Cortex of kidney (tissue), 1 donor: ENCODE measurements at places on chromosomes 6 and 20.

DNA sequence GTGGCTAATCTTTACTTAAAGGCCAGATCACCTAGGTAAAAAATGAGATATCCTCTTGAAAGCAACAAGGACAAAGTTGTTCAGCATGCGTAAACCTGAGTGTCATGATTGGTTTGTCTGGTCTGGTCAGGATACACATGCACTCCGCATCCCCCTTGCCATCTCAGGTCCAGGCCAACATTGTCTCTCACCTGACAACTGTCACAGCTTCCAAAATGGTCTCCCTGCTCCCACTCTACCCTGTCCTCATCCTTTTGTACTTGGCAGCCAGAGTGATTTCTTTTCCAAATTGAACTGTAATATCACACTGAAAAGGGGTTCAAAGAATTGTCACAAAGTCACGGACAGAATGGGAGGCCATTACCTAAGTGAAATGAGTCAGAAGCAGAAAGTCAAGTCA, 21.1 kb upstream of the APCDD1L start:
- no peak for DNase-seq

DNA sequence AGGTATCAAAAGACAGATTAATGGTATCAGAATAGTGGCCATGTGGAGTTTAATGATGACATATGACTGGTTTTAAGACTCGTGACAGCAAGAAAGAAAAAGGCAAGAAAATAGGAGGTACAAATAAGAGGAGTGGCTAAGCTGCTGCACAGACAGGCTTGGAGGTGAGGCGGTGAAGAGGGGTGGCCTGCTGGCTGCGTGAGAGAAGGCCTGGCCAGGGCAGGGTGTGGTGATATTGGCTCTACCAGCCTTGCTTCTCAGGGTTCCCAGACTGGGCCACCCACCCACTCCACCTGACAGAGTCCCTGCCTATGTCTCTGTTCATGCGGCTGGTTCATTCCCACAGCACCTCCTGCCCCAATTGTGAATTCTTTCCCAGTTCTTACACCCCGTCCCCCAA, 106.7 kb downstream of the FOXC1 start:
- DNase-seq = no peak

DNA sequence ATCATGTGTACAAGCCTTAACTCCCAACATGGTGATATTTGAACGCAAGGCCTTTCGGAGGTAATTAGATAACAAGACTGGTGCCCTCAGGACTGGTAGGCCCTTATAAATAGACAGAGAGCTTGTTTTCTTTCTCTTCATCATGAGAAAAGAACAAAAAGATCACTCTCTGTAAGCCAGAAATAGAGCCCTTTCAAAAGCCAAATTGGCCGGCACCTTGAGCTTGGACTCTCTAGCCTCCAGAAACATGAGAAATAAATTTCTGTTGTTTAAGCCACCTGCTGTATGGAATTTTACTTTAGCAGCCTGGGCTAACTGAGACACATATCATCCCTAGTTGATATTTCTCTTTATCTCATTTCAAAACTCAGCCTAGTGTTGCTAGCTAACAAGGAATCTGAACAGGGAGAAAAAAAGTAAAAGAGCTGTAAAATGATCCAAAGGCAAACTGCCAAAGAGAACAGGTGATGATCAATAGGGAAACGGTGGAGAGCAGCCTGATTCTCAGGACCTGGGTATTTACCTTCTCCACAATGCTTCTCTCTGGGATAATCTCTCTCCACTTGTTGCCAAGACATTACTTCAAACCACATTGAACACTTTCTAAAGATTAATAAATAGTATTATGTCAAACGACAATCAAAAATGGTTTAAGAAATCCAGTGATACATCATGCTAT, 6.1 kb downstream of the COL21A1 start:
- no peak for DNase-seq

DNA sequence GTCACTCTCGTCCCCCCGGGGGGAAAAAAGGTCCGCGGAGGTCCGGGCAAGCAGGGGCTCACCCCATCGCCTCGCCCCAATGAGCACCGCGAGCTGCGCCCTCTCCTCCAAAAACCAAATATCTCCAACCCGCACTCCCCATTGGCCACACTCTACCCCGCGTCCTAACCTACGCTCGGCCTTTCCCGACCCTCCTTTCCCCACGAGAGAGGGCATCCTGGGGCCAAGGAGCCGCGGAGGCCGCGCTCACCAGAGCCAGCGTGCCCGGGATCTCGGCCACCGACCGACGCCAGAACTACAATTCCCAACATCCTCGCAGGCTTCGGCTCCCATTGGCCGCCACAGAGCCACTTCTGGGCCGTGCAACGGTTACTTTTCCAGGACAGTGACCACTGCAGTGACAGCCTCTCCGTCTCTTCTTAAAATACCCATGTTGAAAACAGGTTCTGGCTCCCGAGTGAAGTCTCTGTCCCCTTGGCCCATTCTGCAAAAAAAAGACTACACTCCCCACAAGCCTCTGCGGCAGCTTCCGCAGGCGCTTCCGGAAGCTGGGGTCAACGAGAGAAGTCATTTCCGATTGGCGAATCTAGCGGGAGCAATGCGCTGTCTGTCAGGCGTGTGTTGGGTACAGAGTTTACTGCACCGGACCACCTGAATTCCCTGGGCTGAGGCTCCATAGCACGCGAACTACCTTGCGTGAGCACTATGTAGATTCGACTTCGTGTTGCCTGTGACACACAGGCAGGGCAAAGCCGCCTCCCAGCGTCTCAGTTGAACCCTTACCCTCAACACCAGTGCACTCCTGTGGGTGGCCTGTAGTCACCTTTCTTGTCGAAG, at the start of gene ZNF343:
Gene ZNF343 (minus strand): TSS at position 285 of the 837 bp plus-strand sequence. CDS start 15,020 bp downstream, outside the sequence.
- no peak for DNase-seq

DNA sequence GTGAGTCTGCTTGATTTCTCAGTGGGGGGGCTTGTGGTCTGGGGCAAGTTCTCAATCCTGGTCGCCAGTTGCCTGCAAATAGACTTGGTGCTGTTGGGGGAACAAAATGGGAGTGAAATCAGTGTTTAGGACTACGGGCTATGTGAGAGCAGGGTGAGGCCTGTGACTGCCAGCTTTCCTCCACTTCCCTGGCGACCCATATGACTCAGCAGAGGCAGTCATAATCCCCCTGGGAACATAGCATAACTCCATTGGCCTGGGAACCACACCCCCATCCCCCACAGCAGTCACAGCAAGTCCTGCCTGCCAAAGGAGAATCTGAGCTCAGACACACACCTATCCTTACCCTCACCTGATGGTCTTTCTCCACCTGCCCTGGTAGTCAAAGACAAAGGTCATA, 387.9 kb downstream of the LMBRD1 start:
- DNase-seq = no peak

DNA sequence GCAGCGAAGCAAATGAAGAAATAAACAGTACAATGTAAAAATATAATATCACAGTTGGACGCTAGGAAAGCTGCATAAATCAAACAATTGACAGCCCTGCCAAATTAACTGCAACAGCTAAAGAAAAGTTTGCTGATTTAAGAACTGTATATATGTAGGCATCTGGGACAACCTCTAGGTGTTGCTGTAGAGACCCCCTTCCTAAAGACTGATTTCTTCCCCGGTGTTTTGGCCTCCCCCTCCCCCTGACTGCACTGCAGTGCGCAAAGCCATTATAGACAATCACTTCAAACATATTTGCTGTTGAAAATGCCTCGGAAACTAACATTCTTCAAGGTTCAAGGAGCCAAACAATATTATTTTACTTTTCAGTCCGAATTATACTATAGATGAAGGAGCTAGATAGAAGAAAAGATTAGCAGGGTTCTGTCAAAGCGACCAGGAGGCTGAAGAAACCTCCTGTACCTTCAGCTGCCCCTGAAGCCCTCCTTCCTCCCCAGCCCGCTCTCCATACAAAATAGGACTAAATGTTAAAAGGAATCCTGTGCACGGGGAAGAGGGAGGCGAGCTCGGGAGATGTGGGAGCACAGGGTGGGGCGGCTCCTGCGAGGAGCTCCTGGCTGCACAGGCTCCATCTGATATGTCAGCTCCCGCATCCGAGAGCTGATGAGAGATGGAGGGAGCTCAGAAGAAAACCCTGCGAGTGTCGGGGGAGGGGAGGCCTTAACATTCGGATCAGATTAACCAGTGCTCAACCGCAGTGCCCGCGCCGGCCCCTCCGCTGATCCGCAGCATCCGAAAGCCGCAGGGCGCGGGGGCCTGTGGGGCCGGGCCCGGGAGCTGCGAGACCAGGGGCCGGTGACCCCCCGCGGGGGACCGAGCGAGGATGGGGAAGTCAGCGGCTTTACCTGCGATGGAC, 822 bp downstream of the ELOVL4 start:
- no peak for DNase-seq

GRCh38 chr6:45587229-45588060, 209.7 kb upstream of the SUPT3H start:
- no peak for DNase-seq

- DNase-seq = no peak
These were observed 135.1 kb downstream of the MRPL14 start for GRCh38 chr6:43992126-43992663.

GRCh38 chr20:6746901-6747609, 20.4 kb upstream of the BMP2 start:
- DNase-seq = no peak

DNA sequence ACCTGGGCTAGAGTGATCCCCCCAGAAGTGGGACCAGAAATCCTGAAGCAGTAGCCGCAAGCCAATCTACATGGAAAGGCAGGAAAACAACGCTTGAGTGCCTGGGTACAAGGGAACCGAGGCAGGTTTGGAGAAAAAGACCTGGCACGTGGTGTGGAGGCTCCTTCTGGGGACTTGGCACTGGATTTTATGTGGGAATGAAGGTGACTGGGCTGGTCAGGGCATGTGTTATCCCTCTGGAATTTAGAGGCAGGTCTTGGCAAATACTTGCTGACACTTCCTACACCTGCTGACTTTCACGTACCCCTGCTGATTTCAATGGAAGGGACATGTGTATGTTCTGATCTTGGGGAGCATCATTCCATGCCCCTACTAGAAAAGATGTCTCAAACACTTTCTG, 25.0 kb upstream of the FAM217A start:
- DNase-seq = no peak

DNA sequence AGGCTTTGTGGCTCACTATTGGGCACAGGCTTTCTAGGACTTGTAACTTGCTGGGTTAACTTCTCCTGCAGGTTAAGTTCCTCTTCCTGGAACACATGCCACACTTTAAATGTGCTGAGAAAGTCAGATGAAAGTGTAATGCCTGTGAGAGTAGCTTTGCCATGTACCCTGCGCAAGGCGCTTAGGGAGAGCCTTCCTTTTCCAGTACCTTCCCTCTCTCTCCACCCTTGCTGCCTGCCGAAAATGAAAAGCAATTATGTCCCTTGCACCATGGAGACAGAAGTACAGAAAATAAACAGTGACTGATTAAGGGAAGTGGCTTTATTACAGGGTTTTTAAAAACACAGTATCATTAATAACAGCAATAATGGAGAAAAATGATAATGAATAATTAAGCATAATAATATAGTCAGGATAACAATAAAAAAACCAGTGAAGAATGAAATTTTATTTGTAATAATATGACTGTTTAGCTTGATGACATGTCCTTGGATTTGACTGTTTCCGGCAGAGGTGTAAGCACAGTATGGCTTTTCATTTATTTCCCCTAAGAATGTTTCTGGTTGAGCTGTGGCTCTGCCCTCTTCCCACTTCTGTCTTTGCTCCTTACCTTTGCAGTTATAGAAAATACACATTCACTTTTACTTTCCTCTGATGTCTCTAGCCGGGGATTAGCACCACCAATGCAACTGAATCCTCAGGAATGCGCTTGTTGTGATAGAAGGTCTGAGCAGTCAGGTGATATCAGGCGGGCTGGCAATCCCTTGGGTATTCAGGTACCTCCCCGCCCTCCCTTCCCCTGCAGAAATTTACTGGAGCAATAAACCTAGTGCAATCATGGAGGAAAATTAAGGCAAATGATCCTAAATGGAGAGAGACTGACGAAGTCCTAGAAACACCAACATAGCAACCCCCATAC, 472.3 kb upstream of the CITED2 start:
- no peak for DNase-seq

DNA sequence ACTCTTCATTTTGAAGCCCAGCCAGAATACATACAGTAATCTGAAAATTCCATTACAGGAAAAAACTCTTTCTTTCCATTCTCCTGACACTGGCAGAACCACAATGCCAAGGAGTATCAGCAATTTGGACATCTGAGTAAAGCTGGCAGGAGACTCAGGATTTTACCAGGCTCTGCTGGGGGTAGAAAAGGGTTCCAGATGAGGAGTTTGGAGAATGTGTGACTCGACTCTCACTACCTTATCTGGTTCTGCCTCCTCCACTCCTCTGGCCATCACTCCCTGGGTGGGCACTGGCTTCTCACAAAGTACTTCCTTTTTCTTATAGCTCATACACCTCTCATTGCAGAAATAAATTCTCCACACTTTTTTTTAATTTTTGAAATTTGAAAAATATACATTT, 10.6 kb upstream of the WFDC8 start:
- no peak for DNase-seq

DNA sequence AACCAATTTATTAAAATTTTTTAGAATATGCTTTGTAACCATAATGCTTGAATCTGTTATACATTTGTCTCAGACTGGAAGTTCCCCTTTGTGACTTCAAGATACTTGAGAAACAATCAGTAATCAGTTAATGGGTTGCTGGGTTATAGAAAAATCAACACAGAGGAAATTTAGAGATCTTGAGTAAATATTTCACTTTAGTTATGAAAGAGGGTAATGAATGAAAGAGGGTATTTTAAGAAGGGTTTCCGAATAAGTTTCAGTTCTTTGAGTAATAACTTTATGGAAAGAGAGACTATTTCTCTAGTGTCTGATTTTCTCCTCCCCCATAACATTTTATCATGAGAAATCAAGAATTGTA, 21.4 kb downstream of the ZFAND3 start:
- no peak for DNase-seq

GRCh38 chr6:83371423-83371822, 59.4 kb downstream of the ME1 start:
- DNase-seq = no peak

- no peak for DNase-seq
These were observed 253.0 kb downstream of the QKI start for GRCh38 chr6:163667372-163668060.

DNA sequence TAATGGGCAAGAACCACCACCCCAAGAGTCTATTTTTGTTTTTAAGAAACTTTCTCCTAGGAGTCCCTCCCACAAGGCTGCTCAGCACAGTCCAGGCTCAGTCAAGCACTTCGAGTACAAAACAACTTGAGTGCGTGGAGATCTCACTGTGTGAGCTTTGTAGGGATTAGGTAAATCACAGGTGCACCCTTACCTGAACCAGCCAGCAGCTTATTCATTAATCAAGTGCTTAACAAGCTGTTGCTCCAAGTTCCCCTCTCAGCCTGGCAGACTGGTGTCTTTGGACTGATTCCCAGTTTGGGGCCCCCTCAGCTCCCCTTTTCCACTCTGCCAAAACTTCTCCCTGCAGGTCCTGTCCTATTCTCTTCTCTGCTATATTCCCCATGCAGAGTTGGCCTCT, 133.1 kb downstream of the LY86 start:
- no peak for DNase-seq

DNA sequence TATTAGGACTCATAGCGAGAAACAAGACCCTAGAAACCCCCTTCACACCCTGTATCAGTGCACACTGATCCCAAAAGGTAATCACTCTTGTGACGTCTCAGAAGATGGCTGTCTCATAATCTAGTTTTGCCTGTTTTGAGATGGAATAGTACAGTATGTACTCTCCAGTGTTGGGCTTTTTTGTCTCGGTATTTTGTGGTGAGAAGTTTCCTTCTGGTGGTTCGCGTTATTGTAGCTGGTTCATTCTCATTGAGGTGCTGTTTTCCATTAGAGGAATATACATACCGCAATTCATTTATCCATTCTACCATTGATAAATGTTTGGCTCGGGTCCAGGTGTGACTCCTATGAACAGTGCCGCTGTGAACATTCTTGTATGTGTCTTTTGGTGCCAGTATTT, 27.9 kb upstream of the MAP3K4 start:
- no peak for DNase-seq

- no peak for DNase-seq
These were observed 3.2 kb upstream of the SIRPA start for GRCh38 chr20:1892119-1892385.
